Gastroesophageal sphincter (tissue), 4 donors: ENCODE measurements at places on chromosomes 4 and X.

- no peak for ATAC-seq
Observed at GRCh38 chrX:18793601-18794089, 86.2 kb downstream of the PPEF1 start.

GRCh38 chr4:137536789-137537561 lies 4.7 kb upstream of the PCDH18 start:
- ATAC-seq = no peak

DNA sequence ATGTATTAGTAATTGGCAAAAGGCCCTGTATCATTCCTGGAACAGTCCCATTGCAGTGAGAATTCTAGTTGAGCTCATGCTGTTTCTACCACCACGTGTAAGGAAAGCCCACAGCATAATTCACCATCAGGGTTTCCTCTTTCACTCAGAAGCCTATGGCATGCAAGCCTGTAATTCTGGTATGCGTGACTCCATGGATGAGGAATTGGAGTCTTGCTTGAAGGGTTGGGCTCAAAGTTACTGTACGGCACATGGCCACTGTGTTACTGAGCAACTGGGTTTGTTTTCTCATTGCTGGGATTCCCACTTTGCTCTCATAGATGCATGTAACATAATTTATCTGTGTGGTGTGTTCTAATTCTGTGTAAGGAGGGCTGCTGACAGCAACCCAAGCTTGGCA lies 132.3 kb upstream of the NR3C2 start:
- ATAC-seq = no peak

DNA sequence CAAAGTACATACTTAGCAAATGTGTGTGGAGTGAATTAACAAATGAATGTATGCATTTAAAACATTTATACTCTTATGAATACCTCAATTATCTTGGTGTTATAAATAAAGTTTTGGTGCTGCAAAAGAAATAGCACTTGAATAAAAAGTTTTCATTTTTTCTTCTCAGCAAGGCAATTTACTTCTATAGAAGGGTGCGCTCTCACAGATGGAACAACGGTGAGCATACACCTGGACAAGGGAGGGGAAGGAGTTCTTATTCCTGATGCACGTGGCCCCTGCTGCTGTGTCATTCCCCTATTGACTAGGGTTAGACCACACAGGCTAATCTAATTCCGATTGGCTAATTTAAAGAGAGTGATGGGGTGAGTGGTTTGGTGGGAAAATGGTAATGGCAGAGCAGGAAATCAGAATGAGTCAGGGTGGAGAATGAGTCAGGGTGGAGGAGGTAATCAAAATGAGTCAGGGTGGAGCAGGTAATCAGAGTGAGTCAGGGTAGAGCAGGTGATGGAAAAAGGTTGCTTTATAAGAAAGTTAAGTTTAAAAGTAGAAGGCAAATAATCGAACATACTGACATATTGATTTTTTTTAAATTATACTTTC lies 28.2 kb upstream of the PGK1 start:
- ATAC-seq = no peak

GRCh38 chr4:168560184-168561180 lies 63.6 kb downstream of the PALLD start:
- ATAC-seq = no peak

- ATAC-seq = peak; percentile 58
Observed at GRCh38 chrX:136028383-136028984, 43.2 kb downstream of the SLC9A6 start.

DNA sequence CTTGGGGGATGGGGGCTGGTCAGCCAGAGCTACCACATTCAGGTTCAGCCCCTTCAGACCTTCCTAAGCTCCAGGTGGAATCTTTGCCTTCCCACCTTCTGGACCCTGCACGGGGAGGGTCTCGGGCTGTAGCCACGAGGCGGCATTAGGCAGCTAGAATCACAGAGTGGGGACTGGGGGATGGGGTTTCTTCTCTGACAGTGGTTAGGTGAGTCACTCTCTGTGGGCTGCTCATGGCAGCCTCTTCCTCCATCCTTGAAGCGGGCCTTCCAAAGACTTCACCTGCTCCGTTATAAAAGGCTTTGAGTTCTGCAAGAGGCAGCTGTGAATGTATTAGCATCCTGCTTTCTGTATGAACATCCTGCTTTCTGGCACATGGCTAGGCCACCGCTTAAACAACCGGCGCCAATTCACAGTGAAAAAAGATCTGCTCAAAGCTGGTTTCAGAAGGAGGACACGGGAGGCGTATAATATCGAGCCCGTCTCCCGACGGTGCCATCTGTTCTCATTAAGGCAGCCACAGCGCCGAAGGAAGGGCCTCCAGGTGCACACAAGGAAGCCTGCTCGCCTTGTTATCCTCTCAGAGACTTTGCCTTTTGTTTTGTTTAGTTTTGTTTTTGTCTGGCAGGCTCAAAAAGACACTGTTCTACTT lies 74.3 kb upstream of the IGFBP7 start:
- ATAC-seq = no peak

- ATAC-seq = no peak
Observed at GRCh38 chr4:184774152-184774551, 40.3 kb upstream of the CENPU start.

- ATAC-seq = no peak
Observed at GRCh38 chr4:105461621-105462382, 12.1 kb downstream of the PPA2 start.

- ATAC-seq = no peak
Observed at GRCh38 chr4:63563288-63564014, 845.8 kb downstream of the TECRL start.

- no peak for ATAC-seq
Observed at GRCh38 chrX:104522386-104522785, 43.6 kb upstream of the IL1RAPL2 start.
